Activated CD8-positive, alpha-beta memory T cell treated with anti-CD3 and anti-CD28 coated beads for 1 hour (primary cell): ENCODE measurements at places on chromosomes 4 and X.

DNA sequence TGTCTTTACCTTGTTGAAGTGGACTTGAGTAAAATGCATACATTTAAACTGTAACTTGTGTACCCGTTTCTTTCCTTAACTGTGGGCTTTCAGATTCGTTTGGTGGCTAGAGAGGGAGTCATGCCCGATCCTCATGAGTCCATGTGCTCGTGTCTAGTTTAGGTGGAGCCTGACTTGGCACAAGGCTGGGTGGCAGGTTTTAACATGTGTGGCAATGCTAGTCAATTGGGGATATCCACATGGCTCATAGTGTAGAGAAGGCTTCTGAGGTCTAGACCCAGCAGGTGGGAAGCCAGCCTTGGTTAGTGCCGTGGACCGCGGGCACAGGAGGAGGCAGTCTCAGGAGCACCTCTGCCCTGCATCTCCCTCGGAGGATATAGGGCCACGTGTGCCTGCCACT is 48.5 kb upstream of the CLCN4 start:
- no peak for DNase-seq

- no peak for DNase-seq
These were observed at the start of gene TRPC3 for GRCh38 chr4:121951521-121952110. Gene TRPC3 (minus strand): TSS chr4:121952060. CDS start chr4:121951680, 380 bp downstream.

GRCh38 chr4:57945298-57945697 is 835.1 kb upstream of the IGFBP7 start:
- DNase-seq, result no peak

GRCh38 chr4:148239494-148239985 is 202.7 kb downstream of the NR3C2 start:
- no peak for DNase-seq

DNA sequence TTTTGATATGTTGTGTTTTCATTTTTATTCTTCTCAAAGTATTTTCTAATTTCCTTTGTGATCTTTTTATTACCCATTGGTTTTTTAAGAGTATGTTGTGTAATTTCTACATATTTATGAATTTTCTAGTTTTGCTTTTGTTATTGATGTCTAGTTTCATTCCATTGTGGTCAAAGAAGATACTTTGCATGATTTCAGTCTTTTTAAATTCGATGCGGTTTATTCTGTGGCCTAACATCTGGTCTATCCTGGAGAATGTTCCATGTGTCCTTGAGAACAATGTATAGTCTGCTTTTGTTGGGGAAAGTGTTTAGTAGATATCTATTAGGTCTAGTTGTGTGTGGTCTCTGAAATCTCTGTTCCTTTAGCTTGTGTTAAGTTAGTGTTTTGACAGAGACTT is 46.2 kb downstream of the PPEF1 start:
- no peak for DNase-seq

DNA sequence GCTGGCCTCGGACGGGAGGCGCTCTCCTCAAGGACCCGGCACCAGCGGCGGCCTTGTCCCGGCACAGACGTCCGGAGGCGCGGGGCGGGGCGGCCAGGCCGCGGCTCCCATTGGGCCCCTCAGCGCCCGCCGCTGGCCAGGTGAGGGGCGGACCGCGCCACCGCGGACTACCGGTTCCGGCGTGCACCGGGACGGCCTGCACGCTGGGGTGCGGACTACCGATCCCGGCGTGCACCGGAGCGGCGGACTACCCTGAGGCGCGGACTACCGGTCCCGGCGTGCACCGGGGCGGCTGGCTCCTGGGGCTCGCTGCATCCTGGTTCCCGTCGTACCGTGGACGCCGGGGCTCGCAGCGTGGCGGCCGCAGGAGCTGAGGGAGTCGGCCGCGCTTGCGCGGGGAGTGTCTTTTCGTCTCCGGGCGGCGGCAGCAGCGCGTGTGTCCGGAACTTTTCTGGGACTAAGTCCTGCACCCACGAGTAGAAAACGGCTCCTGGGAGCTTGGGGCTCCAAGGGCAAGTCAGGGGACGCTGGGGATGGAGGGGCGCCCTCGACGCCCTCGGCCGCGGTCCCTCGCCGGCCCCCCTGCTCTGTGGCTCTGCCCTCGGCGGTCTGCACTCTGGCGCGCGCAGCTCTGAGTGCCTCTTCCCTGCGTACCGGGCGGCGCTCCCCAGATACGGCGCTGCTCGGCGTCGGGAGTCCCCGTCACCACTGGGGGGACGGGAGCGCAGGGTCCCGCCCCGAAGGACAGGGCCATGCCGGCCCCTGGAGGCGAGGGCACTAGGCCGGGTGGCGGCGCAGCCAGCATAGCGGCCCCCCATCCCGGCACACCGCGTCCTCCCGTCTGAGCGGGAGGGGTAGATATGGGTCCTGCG is at the start of gene LETM1:
Gene LETM1, minus strand, starts transcription at position 86 of the 872 bp plus-strand sequence. CDS start 206 bp downstream, outside the sequence.
- peak; percentile 78 for DNase-seq

GRCh38 chrX:45986971-45987370 is 558.2 kb downstream of the ZNF674 start:
- DNase-seq, result no peak
